H9 (cell line): ENCODE measurements at places on chromosomes 5 and 9. TPM values are rescaled to one million over a fixed set of nuclear protein-coding genes. Genes with fewer than 3 reads are reported as not detected.

NSMF gene
- total RNA-seq = 46.3 and 51.0 TPM in 2 replicates

TEK gene
- 1.6 and 1.8 TPM in 2 replicates for total RNA-seq

GRK6 gene
- 73.7 and 75.2 TPM in 2 replicates for total RNA-seq

GRCh38 chr9:36119476-36119875 is 17.1 kb upstream of the GLIPR2 start:
- H3K36me3 ChIP-seq = peaks cover 1% of the 10 kb centered on the region; the same call in 1 of the 3 replicates
- no peak for DNase-seq
- H3K27me3 ChIP-seq = no peaks in the 10 kb centered on the region
- H3K4me3 ChIP-seq = no peak overlapping the region

DNA sequence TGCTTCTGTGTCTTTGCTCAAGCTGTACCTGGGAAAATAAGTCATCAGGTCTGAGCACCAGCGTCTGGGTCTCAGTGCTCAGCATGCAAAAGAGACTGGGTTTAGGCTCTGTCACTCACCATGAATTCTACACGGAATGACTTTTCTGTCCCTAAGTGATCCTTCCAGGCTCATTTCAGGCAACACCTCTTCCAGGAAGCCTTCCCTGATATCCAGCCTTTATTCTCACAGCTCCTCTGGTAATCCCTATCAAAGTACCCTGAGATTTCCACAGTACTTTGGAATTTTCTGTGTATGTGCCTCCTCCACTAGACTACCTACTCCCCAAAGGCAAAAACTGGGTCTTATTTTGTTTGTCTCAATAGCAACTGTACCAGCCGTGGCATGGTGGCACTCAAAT is 92.7 kb upstream of the BOD1 start:
- H3K4me1 ChIP-seq = no peaks in the 10 kb centered on the region; the same call in 1 of the 2 replicates
- no peaks in the 10 kb centered on the region for H3K27me3 ChIP-seq
- H3K36me3 ChIP-seq = peaks cover 5% of the 10 kb centered on the region; the same call in 1 of the 2 replicates
- no peak for DNase-seq
- no peak overlapping the region for H3K27ac ChIP-seq

- H3K27ac ChIP-seq = no peak overlapping the region
- H3K4me3 ChIP-seq = no peak overlapping the region
- H3K36me3 ChIP-seq = peaks cover 7% of the 10 kb centered on the region
- H3K27me3 ChIP-seq = no peaks in the 10 kb centered on the region
- DNase-seq = no peak
Observed at GRCh38 chr5:95891499-95891898, 69.0 kb upstream of the GLRX start.

- DNase-seq = no peak
- H3K4me3 ChIP-seq = no peak overlapping the region
- H3K36me3 ChIP-seq = peaks cover 54% of the 10 kb centered on the region
- H3K4me1 ChIP-seq = peaks cover 2% of the 10 kb centered on the region; the same call in 1 of the 2 replicates
- no peak overlapping the region for H3K27ac ChIP-seq
Observed at GRCh38 chr5:141668601-141669265, 13.3 kb downstream of the ARAP3 start.

GRCh38 chr5:125715216-125715615 is 708.0 kb upstream of the GRAMD2B start:
- no peak overlapping the region for H3K4me3 ChIP-seq
- H3K36me3 ChIP-seq = no peaks in the 10 kb centered on the region
- no peaks in the 10 kb centered on the region for H3K27me3 ChIP-seq
- H3K4me1 ChIP-seq = peaks cover 5% of the 10 kb centered on the region; the same call in 1 of the 2 replicates
- DNase-seq = no peak

DNA sequence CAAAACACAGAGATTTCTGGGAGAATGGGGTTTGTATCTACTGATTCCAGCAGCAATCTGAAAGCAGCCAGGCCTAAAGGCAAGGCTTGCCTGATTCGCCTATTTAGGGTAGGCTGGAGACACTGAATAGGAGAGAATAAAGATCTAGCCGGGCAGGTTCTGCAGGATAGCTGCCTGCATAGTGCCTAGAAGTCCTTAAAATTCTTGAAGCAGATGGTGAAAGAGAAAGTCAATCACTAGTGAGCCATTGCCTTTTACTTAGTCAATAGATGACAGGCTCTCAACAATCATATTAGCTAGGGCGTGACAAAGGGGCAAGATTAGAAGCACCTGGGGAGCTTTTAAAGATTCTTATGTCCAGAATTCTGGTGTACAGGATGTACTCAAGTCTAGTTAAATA is 522.7 kb downstream of the HTR1A start:
- H3K36me3 ChIP-seq = no peaks in the 10 kb centered on the region
- no peaks in the 10 kb centered on the region for H3K4me1 ChIP-seq
- no peak overlapping the region for H3K27ac ChIP-seq
- H3K4me3 ChIP-seq = no peak overlapping the region
- no peaks in the 10 kb centered on the region for H3K27me3 ChIP-seq
- no peak for DNase-seq

DNA sequence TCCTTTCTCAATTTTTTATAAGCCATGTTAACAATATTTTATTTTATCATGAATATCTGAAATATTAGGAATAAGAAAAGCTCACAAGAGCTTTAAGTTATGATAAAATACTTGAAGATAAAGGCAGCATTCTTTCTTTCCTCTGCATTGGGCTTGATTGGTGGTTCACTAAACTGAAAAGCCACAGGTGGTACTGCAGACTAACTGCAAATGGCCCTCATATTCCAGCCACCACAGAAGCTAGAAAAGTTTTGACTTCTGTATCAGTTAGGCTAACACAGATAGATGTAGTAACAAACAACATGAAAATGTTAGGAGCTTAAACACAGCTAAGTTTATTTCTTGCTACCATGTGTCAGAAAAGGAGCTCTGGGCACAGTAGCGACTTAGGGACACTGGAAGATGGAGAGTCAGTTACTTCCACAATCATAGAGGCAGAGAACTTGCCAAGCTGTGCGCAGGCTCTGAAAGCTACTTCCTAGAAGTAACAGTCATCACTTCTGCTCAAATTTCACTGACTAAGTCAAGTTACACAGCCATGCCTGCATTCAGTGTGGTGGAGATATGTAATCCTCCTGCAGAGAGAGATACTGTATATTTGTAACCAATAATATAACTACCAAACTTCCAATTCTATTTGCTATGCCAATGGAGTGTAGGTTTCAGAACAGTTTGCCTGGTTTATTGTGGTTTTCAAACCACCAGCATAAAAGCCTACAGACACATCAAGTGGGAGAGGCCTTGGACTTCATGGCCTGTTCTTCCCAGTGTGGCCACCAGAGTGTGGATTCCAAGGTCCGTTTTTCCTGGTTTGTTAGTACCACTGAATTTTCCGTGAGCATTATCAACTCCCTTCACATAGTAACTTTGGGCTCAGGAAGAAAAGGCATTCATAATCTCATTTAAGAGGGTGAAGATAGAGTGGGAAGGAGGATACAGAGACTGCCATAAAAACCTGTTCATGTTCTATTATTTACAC is 268.3 kb downstream of the PJA2 start:
- no peaks in the 10 kb centered on the region for H3K27me3 ChIP-seq
- no peak overlapping the region for H3K27ac ChIP-seq
- no peaks in the 10 kb centered on the region for H3K36me3 ChIP-seq
- H3K4me3 ChIP-seq = no peak overlapping the region
- no peaks in the 10 kb centered on the region for H3K4me1 ChIP-seq

DNA sequence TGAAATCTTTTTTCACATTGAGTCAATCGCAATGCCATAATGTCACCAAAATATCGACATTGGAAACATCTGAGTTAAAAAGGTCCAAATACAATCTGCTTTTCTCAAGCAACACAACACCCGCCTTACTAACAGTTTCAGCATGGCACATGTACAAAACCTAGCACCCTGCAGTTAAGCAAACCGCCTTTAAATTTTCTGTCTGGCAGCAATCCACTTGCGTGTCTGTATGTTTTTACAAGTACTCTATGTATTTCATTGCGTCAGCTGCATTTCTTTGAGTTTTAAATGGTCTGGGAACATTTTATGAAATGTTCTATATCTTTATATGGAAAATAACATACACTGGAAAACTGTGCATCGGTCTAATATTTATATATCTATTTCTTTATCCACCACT is 134.6 kb downstream of the DENND1A start:
- H3K4me3 ChIP-seq = no peak overlapping the region
- H3K27ac ChIP-seq = no peak overlapping the region
- no peak for DNase-seq
- H3K27me3 ChIP-seq = no peaks in the 10 kb centered on the region
- H3K4me1 ChIP-seq = no peaks in the 10 kb centered on the region

GRCh38 chr9:129761293-129761900 is 8.6 kb upstream of the PTGES start:
- H3K4me3 ChIP-seq = no peak overlapping the region
- no peaks in the 10 kb centered on the region for H3K36me3 ChIP-seq
- H3K27me3 ChIP-seq = no peaks in the 10 kb centered on the region
- DNase-seq = no peak

DNA sequence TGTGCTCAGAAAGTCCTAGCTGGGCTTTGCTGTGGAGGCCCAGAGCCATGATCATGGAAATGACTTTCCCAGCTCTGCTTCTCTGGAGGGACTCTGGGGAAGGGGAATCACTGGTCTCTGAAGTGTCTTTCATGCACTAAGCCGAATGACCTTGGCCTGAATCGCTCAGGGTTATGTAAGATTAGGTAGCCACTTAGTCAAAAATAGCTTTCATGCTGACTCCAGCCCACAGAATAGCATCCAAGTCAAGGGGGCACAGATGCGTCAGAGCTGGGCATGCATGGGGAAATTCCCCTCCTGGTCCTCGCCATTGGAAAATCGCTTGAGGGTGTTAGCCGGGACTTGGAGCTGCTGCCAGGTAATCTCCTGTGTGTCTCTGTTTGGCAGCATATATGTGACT is 36.1 kb upstream of the PPARGC1B start:
- no peak overlapping the region for H3K27ac ChIP-seq
- no peaks in the 10 kb centered on the region for H3K4me1 ChIP-seq
- no peak overlapping the region for H3K4me3 ChIP-seq
- no peaks in the 10 kb centered on the region for H3K36me3 ChIP-seq
- DNase-seq = no peak
- H3K27me3 ChIP-seq = no peaks in the 10 kb centered on the region

GRCh38 chr5:34959323-34959722 is 30.0 kb downstream of the DNAJC21 start:
- H3K27me3 ChIP-seq = no peaks in the 10 kb centered on the region
- H3K27ac ChIP-seq = no peak overlapping the region
- DNase-seq = no peak
- no peak overlapping the region for H3K4me3 ChIP-seq
- H3K4me1 ChIP-seq = no peaks in the 10 kb centered on the region
- peaks cover 5% of the 10 kb centered on the region; the same call in 1 of the 3 replicates for H3K36me3 ChIP-seq

GRCh38 chr5:158727771-158728311 is 371.9 kb downstream of the EBF1 start:
- no peak for DNase-seq
- H3K4me3 ChIP-seq = no peak overlapping the region
- no peak overlapping the region for H3K27ac ChIP-seq
- H3K4me1 ChIP-seq = no peaks in the 10 kb centered on the region
- no peaks in the 10 kb centered on the region for H3K36me3 ChIP-seq

- no peaks in the 10 kb centered on the region; the same call in 1 of the 2 replicates for H3K27me3 ChIP-seq
- H3K27ac ChIP-seq = no peak overlapping the region
- no peak for DNase-seq
- no peak overlapping the region for H3K4me3 ChIP-seq
Observed at GRCh38 chr9:124485201-124485600, 22.0 kb downstream of the NR5A1 start.

DNA sequence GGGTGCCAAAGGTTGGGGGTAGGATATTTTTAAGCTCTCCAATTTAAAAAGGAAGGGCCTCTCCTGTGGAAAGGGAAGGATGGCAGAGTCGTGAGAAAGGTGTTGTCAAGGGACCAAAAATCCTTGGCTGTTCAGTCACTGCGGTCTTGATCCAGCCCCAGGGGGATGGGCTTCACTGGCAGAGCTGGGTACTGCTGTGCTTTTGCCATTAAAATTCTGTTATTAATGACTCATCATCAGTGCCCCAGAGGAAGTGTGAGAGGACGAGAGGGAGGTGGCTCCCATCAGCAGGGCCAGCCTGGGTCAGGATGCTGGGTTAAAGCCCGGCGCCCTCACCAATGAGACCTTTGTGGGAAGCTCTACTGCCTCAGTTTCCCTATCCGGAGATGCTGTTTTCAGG is 16.7 kb downstream of the PCDH12 start:
- no peaks in the 10 kb centered on the region; the same call in 1 of the 3 replicates for H3K36me3 ChIP-seq
- H3K27me3 ChIP-seq = no peaks in the 10 kb centered on the region
- no peak overlapping the region for H3K4me3 ChIP-seq
- no peak for DNase-seq

DNA sequence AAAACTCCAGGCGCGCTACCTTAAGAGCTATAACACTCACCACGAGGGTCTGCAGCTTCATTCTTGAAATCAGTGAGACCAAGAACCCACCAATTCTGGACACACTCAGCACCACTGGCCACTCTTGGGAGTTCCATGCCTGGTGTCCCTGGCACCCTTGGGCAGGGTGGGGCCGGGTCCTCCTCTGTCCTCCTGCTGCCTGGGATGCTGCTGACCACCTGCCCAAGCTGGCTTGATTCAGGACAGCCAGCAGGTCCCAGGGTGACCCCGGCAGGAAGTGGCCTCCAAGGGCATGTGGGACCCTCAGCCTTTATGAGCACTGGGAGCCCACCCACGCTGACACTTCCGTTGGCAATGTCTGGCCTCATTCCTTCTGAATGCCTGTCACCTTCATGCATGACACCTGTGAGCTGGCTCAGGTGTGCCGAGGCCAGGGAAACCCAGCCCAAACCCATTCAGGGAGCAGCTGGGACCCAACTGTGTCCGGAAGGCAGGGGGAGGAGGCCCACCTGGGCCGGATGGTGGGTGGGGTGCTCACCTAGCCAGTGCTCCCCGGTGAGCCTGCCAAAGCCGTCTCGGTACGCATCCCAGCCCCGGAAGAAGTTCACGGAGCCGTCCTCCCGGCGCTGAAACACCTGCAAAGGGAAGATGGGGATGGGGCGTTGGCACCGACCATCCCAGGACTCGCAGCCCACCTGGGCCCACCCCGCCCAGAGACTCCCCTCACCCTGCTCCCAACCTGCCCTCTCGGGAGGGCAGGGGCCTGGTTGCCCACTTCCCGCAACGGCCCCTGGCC is 14.8 kb upstream of the QRFP start:
- H3K36me3 ChIP-seq = no peaks in the 10 kb centered on the region; the same call in 2 of the 3 replicates
- H3K27ac ChIP-seq = no peak overlapping the region
- no peaks in the 10 kb centered on the region for H3K27me3 ChIP-seq
- H3K4me1 ChIP-seq = no peaks in the 10 kb centered on the region
- H3K4me3 ChIP-seq = no peak overlapping the region
- DNase-seq = no peak

DNA sequence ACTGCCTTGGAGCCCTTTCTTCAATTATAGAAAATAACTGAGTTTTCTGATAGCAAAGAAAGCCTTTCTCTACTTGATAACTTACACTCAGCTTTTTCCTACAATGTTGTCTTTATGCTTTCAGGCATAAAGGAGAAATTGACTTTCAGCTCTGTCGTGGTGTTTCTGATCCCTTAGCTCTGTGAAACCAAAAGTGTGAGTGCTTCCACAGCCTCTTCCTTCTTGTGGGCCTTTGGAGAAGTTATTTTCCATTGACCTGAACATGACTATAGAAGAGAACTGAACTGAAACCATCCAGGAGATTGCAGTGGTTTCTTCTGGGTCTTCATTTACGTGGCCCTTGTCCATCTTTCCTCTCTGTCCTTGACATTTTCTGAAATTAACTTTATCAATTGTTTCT is 59.5 kb upstream of the EQTN start:
- DNase-seq = no peak
- peaks cover 7% of the 10 kb centered on the region; the same call in 1 of the 2 replicates for H3K36me3 ChIP-seq
- peaks cover 10% of the 10 kb centered on the region; the same call in 1 of the 2 replicates for H3K4me1 ChIP-seq
- no peak overlapping the region for H3K4me3 ChIP-seq

GRCh38 chr9:36987891-36988290 is 46.2 kb downstream of the PAX5 start:
- H3K27ac ChIP-seq = no peak overlapping the region
- no peaks in the 10 kb centered on the region; the same call in 2 of the 3 replicates for H3K36me3 ChIP-seq
- 0 out of 2 replicates have a peak overlapping the region, but pooled peaks have one; percentile 51 for H3K4me3 ChIP-seq
